ENCODE measurements at places on chromosomes 4 and X.

GRCh38 chr4:84753321-84753972 lies 170.5 kb downstream of the CDS1 start:
- DNase-seq: no peak

DNA sequence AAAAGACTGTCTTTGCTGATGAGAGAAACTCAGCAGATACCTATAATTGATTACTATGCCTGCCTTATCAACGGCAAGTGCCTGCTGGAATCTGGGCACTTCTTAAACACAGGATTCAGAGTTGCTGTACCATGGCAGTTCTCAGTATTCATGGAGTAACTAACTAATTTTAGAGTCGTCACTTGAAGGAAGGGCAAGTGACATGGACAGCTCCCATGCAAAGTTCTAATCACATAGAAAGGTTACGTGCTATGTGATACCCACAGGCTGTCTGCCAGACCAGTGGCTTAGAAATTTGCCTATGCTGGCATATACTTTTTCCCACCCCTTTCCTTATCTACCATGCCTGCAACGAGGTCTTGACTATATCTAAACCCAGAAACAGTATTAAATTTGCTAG lies 931.1 kb upstream of the TENM3 start:
- DNase-seq: no peak

- no peak for DNase-seq
Measured at GRCh38 chr4:177640864-177641263, 198.6 kb upstream of the AGA start.

GRCh38 chr4:726235-726787 lies 20.7 kb downstream of the PCGF3 start:
- DNase-seq: no peak

DNA sequence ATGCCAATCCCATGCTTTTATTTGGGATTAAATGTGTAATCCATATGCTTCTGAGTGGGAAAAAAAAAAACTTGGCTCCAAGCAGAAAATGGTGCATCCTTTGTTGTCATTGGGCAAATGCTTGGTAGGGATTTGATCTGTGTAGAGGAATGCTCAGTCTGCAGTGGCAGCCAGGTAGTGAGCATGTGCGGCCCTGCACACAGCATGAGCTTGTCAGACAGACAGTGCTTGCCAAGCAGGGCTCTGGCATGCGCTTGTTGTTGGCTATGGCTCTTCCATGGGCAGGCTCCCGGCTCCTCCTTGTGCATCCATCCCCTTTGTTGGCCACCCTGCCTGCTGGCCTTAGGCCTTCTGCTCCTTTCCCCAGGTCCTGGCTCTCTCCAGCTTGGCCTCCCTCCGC lies 130.3 kb downstream of the GPR143 start:
- DNase-seq: no peak

GRCh38 chrX:134520860-134521390 lies 61.0 kb downstream of the HPRT1 start:
- DNase-seq: no peak

DNA sequence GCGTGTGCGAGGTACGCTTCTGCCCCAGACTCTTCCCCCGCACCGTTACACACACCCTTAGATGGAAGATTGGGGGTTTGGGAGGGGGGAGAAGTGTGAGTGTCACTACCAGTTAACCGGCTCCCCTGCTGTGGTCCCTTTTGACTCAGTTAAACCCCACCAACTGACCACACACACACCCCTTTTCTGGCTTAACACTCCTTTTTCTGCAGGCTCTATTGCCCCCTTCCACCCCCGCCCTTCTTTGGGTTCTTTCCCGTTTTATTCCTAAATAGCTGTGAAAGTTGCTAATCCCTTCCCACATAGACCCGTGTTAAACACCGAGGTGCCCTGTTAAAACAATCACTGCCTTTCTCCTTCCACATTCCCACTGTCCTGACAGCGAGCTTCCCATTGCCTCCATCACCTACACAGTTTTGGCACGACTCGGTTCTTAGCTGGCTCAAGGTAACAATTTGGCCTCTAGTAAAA lies 3.7 kb upstream of the NR3C2 start:
- DNase-seq: no peak

- DNase-seq: no peak
Measured at GRCh38 chr4:153419673-153420278, 46.4 kb upstream of the TMEM131L start.

Measured in activated effector memory CD4-positive, alpha-beta T cell treated with anti-CD3 and anti-CD28 coated beads, Interleukin-2, amount 50 U/mL, for 16 hours (primary cell).